Putamen (tissue), 1 donor: ENCODE measurements at places on chromosomes 16 and 17.

- DNase-seq = no peak
Measured at GRCh38 chr17:50129728-50130558, at the start of gene SAMD14. TSS of gene SAMD14 (minus strand) at chr17:50130160. CDS start at chr17:50124959, 5,201 bp downstream.

DNA sequence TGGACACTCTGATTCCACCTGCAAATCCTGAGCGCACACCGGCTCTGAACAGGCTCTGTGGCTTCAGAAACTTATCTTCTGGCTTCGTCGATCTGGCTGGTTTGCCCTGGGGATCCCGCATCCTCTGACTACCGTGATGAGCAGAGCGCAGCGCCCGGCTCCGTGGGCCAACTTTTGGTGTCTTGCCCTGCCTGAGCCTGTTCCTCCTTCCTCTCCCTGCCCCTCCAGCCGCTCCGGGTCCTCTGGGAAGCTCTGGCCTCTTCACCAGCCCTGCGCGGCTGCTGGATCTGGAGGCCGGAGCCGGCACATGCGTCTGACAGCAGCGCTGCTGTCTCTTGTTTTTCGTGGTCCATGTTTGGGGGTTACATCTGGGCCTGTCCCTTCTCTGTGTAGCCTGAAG is 65.6 kb downstream of the JPH3 start:
- no peak for DNase-seq

DNA sequence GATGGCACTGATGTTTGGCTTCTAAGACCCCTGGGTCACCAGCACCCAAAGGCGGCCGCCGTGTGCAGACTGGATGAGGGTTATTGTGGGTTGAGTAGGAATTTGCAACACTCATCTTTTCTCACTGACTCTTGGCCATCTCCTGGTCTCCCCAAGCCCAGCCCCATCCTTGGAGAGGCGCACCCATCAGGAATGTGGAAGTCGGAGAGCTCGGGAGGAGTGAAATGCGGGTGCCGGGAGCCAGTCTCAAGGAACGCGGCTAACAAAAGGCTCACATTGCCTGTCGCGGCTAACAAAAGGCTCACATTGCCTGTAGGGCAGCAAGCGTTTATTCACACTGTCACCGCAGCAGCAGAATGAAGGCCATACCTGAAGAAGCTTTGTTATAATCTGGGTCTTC is 248.6 kb downstream of the FOXL1 start:
- no peak for DNase-seq

DNA sequence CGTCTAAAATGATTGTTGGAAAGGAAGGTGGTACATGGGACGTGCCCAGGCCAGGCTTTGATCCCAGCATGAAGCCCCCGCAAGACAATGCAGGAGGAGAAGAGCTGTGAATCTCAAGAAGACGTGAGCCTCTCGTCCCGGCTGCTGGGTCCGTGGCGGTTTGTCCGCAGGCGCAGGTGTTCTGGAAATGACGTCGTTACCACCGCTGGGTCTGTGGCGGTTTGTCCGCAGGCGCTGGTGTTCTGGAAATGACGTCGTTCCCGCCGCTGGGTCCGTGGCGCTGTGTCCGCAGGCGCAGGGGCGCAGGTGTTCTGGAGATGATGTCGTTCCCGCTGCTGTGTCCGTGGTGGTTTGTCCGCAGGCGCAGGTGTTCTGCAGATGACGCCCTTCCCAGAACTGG is 14.1 kb downstream of the SPG7 start:
- DNase-seq = no peak

DNA sequence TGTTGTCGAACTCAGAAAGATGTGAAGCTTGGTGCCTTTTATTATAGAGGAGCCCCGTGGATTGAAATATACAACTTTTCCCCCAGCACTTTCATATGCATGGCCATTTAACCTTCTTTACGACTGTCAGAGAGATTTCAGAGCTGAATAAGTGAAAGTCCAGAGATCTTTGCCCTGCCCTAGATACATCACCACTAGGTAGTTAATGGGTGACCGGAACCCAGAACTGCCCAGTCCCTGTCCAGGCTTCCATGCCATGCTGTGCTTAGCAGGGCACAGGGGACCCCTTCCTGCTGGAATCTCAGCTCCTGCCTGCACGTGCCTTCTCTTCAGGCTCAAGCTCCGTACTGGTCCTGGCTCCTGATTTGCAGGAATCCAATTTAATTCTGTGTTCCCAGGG is 32.2 kb downstream of the SRL start:
- no peak for DNase-seq

DNA sequence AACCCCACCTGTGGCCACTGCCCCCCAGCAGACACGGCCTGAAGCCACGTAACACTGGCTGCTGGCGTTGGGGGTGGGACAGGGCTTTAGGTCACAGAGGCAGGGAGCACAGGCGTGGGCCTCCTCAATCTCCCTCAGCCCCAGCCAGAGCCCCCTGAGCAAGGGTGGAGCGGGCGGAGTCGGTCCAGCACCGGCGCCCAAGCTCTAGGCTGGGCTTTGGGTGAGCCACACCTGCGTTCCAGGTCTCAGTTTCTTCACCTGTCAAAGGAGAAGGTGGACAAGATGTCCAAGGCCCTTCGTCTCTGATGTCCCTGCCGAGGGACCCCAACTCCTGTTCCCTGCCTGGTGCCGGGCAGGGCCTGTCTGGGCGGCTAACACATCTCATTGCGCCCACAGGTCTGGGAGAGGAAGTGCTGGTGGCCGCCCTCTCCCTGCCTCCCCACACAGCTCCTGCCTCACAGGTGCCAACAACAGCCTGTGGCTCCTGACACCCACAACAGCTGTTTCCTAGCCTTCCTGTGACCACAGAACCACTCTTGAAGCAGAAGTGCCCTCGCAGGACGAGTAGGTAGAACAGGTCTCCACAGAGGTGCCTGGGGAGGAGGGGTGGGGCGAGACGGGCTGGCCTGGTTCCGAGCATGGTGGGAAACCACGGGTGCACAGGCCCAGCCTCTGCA is 12.0 kb downstream of the FAM83G start:
- no peak for DNase-seq

DNA sequence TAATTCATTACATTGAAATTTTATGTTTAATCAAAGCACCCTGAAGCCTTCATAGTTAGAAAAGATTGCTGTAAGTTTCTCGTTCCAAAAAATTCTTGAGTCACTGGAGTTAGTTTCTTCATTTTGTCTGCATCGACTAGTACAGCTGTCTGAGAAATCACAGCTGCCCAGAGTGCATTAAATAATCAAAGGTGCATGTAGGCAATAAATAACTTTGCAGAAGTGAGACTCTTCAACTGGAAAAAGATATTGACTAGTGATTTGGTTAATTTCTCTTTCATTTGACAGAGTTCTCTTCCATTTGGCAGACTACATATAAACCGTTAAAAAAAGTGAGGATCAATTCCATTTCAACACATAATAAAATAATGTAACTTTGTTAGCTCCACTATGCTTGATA is 234.0 kb downstream of the CNTNAP4 start:
- DNase-seq = no peak

DNA sequence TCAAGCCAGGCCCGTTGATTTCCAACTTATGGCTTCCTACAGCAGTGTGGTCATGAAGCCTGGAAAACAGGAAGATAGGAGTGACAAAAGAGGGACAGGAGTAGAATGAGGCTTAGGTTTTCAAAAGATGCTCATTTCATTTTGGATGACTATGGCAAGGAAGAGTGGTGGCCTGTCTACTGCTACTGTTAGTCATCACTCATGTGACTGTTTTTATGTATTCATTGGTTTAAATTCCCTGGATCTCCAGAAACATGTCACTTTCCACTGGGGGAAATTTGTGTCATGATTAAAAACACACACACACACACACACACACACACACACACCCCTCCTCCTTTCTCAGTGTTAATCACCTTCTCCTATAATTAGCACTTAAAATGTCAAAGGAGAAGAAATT is 1.1 kb upstream of the CYLD start:
- DNase-seq = no peak

DNA sequence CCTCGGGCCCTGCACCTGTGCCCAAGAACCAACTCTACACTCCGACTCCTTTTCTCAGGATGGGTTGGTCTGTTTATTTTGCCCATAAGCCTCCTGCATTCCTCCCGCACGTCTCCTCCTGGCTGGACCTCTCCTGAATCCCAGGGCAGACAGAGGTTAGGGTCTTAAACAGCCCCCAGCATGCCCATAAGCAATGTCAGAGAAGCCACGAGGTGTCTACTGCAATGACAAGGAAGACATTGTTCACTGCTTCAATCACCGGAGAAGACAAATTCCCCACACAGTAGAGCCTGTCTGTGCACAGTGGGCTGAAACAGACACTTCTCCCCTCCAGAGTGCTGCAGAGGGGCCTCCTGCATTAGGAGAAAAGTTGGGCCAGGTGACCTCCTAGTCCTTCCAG is 230.6 kb upstream of the RPL38 start:
- DNase-seq = no peak

GRCh38 chr16:8894736-8895334 is 12.7 kb downstream of the LITAFD start:
- no peak for DNase-seq

GRCh38 chr17:77654850-77655249 is 303.7 kb upstream of the TNRC6C start:
- no peak for DNase-seq

DNA sequence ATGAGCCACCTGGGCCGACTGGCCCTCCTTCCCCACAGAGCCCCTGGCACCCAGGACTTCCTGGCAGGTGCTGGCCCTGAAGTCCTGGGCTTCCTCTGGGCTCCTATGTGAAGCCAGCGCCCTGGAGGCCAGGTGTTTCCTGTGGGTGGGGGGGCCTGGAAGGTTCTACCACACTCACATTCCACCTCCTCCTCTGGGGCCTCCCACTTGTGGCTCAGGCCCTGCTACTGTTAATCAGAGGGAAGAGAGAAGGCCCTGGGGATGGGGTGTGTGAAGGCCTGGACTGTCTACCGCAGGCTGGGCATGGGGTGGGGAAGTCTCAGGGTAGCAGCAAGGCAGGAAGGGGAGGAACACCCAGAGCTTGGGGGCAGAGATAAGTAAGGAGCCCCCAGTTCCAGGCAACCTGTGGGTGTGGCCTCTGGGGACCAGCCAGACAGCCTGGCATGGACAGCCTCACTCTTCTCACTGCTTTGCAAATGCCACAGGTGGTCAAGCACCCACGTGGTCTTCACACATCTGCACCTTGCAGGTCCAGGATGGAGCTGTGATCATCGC is 111.9 kb upstream of the TNRC6C start:
- DNase-seq = no peak

DNA sequence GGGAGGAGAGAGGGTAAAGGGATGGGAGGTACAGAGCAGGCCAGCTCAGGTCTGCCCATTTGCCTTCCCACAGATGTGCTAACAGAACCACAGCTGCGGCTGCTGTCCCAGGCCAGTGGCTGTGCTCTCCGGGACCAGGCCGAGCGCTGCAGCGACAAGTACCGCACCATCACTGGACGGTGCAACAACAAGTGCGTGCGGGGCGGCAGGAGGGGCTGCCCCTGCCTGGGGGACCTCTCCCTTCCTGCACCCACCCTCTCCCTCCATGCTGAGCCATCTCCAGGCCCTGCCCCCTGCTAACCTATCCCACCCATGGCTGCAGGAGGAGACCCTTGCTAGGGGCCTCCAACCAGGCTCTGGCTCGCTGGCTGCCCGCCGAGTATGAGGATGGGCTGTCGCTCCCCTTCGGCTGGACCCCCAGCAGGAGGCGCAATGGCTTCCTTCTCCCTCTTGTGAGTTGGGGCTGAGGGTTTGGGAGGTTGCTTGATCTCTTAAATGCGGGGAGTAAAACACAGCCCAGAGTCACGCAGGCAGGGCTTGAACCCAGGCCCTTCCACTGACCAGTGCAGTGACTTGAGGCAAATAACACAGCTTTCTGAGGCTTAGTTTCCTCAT is 1.2 kb downstream of the EPX start:
- DNase-seq = no peak

- DNase-seq = no peak
Measured at GRCh38 chr17:81409190-81409935, 14.1 kb downstream of the BAHCC1 start.

- no peak for DNase-seq
Measured at GRCh38 chr17:63426041-63426916, 19.8 kb downstream of the CYB561 start.

DNA sequence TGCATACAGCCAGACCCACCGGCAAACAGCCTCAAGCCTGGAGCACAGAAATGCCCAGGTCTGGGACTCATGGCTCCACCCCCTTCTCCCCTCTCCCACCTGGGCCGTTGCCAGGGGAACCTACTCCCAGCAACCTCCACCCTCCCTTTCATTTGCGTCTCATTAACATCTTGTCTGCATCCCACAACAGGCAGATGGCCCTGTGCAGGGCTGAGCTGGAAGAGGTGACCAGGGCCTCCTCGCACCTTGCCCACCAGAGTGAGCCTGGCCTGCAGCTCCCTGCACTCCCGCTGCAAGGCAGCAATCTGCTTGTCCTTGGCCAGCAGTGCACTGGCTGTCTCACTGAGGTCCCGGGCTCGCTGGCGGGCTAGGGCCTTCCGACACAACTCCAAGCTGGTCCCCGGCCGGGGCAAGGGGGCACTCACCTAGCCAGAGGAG is 3.3 kb downstream of the TSPOAP1 start:
- no peak for DNase-seq

- DNase-seq = no peak
Measured at GRCh38 chr16:57016831-57017230, 27.5 kb downstream of the NLRC5 start.

- peak; percentile 88 for DNase-seq
Measured at GRCh38 chr17:39754161-39754957, 16.6 kb downstream of the GRB7 start.

GRCh38 chr16:77469634-77470033 is 34.8 kb upstream of the ADAMTS18 start:
- no peak for DNase-seq

DNA sequence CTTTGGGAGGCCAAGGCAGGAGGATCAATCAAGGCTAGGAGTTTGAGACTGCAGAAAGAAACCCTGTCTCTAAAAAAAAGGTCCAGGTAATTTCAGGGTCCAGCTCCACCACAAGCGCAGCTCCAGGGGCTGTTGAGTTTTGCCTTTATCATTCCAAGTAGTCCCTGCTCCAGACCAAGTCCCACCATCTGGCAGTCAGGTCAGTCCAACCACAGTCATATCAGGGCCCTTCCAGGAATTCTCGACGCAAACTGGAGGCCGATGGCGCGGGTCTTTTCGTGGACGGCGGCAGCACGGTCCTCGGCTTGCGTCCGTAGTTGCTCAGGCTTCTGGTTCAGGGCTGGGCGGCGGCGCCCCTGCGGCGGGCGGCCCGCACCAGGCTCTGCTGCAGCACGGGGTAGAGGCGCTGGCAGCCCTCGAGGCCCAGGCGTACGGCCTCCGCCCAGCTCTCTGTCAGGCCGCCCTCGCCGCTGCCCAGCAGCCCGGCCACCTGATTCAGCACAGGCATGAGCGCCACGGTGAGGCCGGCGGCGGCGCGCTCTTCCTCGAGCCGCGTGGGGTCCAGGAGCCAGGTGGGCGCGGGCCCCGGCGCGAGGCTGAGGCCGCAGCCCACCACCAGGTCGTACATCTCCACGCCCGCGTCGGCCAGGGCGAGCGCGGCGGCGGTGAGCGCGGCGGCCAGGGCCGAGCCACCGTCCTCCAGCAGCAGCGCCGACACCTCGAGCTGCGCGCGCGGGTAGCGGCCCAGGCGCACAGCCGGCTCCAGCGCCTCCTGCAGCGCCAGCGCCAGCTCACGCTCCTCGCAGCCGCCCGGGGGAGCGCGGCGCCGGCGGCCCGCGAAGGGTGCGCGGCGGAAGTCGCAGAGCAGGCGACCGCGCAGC is 752 bp downstream of the EXOSC6 start:
- no peak for DNase-seq

GRCh38 chr17:60941028-60941427 is 263.4 kb downstream of the BCAS3 start:
- DNase-seq = peak; percentile 1
